Suppressor macrophage (primary cell): ENCODE measurements at places on chromosomes 2 and 18.

GRCh38 chr2:207126724-207127308, 38.9 kb downstream of the KLF7 start:
- DNase-seq = no peak

DNA sequence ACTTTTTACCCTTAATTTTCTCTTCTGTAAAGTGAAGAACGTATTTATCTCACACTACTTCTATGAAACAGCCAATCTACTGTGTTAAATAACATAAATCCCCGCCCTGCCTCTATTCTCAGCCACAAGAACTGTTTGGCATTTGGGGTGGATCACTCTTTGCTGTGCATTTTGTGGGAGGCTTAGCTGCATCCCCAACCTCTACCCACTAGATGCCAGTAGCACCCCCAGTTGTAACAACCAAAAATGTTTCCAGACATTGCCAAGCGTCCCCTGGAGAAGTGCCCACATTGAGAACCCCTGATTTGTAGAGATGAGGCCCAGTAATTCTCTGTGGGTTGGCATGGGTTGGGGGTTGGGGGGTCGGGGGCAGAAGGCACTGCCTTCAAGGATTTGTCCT, 94.7 kb upstream of the BOD1L2 start:
- no peak for DNase-seq

- DNase-seq = no peak
Observed at GRCh38 chr2:142557391-142557790, 320.1 kb upstream of the KYNU start.

DNA sequence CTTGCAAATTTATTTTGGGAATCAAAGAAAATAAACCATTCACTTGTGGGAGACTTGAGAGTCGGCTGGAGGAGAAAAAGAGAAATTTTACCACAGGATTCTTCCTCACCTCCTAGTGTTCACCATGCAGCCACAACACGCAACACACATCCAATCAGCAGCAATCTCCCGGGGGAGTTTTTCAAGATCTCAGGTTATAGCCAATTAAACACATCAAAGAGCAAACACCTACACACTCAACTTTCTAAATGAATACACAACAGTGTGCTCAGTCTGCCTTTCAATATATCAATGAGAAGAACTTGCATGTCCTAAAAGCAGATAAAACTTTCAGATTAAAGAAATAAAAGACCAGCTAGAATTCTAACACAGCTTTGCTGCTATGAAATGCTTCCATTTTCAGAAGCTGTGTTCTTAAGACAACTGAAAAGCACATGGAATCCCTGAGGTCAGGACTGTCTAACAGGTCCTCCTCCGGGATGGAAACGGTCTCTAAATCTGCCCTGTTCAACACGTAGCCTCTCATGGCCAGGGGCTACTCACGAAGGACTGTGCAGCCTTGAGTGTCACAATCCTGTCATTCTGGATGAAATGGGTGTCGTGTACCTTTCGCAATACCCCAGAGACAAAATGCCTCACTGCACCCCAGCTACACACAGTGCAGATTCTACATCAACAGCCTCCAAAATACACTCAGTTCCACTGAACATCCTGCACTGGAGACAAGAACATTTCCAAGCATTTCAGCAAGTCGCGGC, 84.2 kb downstream of the ZNF516 start:
- DNase-seq = peak; percentile 35

GRCh38 chr2:109345653-109346480, 216.9 kb downstream of the SH3RF3 start:
- no peak for DNase-seq

- peak; percentile 63 for DNase-seq
Observed at GRCh38 chr2:120231974-120232635, 8.9 kb upstream of the TMEM185B start.

GRCh38 chr2:68256093-68256450, 3.7 kb upstream of the PPP3R1 start:
- DNase-seq = no peak
